ENCODE measurements at places on chromosomes 3 and 15.

DNA sequence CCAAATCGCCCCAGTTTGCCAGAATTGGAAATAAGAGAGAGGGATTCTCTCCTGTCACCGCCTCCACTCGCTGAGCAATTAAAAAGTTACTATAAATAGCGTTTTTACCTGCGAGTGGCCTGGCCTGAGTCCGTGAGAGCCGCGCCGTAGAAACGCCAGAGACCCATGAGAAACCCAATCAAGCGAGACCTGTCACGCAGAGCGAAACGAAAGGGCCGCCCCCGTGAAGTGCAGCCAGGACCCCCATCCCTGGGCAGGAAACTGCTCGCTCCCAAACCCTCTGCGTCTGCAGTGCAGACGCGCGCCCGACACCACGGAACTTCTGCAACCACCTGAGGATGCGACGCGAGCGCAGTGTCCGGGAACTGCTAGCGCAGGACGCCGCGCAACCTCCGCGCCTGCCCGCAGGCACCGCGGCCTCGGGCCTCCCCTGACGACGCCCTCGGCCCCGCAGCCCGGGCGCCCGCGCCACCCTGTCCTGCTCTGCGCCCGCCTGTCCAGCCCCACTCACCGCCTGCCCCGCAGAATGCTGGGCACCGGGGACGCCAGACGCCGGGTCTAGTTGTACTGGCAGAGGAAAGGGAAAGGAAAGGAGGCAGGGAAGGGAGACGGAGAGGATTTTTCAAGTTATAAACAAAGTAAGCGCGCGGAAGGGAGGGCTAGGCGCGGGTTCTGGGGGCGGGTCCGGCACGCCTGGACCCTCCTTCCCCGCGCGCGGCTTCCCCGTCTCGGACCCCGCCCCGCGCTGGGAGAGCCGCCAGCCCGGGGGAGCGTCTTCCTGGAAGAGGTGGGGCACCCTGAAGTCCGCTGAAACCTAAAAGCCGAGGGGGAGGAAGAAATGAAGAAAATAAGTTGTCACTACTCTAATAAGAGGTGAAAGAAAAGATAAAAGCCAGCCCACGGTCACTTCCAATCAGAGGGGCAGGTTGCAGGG is at the start of gene PLSCR4:
TSS of gene PLSCR4 (minus strand) at position 657 of the 934 bp plus-strand sequence. CDS start 29,034 bp downstream, outside the sequence.
- no peak for DNase-seq

GRCh38 chr3:10949197-10949596 is 43.4 kb upstream of the SLC6A1 start:
- no peak for DNase-seq

DNA sequence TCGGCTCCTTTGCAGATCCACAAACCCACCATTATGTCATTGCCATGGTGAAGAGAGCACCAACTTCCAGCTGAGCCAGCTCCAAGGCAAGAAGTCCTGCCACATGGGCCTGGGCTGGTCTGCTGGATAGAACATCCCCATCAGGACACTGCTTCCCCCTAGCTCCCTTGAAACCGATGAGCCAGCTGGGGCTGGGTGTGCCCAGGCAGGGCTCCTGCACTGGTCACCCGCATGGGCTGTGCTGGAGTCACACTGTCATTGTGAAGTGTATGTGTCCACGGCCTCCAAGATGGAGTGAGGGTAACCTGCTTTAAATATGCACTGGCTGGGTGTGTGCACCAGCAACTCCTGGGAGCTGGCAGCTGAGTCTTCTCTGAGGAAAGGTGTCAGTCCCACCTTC is 31.0 kb upstream of the TOPBP1 start:
- DNase-seq: no peak

- DNase-seq: no peak
Measured at GRCh38 chr3:193917158-193917557, 218.8 kb upstream of the HES1 start.

GRCh38 chr15:48253172-48253571 is 47.1 kb downstream of the SLC12A1 start:
- DNase-seq: no peak

DNA sequence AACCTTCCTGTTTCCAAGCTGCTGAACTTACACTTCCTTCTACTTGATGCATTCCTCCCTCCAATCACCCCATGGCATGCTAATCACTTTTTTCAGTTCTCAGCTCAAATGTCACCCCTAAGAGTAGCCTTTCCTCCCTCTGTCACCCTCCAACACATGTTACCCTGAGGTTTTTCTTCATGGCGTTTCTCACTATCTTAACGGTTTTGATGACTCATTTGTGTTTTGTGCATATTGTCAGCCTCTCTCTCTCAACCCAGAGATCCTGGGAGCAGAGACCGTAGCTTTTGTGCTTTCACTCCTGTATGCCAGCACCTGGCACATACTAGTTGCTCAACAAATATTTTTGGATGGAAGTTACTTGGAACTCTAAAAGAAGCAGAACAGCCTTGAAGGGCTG is 24.5 kb downstream of the LRRC3B start:
- no peak for DNase-seq

DNA sequence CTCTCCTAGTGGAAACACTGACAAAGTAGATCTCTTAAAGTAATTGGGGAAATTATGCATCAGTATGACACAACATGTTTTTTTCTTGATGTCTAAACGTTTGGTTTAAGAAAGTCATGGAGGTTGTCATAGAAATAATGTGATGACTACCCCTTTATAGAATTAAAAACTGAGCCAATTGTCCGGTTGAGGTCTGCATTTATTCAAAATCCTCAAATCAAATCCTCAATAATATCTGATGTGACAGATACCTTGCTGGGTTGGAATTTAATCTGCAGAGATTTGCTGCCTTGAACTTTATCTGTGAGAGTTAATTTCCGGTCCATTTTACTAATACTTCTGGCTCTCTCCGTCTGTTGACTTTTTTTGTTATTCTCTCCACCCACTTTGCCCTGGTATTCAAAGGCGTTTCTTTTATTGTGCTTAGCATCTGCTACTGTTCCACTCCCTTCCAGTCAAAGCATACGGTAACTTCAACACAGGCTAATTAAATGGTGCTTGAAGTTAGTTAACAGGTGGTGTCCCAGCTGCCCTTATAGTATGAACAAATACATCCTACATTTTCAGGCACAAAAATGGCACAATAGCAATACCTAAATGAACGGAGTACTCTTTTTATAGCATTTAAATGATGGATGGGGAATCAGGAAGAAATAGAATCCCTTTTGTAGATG is 628.3 kb downstream of the ROBO1 start:
- DNase-seq: no peak

GRCh38 chr3:73718326-73719110 is 93.8 kb upstream of the PDZRN3 start:
- DNase-seq: no peak

GRCh38 chr15:57387564-57388076 is 11.3 kb downstream of the CGNL1 start:
- DNase-seq: peak; percentile 42

GRCh38 chr15:69704700-69705099 is 252.1 kb downstream of the RPLP1 start:
- DNase-seq: no peak

DNA sequence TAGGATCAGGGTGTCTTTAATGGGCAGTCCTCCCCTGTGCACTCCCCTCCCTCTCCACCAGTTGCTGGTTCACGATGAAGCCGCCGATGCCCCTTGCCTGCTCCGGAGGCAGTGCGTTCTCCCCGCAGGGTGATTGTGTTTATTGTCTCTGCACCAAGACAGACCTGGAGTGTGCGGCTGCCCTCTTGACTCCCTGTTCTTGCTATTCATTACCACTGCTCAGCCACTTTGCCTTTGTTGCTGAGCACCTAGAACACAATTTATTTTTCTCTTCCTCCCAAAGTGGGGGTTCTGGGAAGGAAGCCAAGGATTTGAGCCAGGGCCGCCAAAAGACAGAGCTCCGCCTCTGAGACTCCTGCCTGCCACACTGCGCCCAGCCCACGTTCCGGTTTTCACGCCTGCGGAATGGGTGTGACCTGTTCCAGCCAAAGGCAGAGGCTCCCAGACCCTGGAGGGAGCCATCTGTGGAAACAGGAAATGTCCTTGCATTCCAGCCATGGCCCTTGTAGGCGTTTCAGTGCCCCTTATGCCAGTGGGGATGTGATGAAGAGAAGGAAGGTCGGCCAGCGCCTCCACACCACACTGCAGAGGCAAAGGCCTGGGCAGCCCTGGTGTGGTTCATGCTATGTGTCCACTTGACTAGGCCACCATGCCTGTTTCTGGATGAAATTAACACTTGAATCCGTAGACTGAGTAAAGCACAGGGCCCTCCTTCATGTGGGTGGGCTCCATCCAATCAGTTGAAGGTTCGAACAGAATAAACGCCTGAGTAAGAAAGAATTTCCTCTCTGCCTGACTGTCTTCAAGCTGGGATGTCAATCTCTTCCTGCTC is 85.8 kb downstream of the HMG20A start:
- DNase-seq: no peak

- DNase-seq: no peak
Measured at GRCh38 chr3:173734473-173734872, 336.9 kb downstream of the NLGN1 start.

DNA sequence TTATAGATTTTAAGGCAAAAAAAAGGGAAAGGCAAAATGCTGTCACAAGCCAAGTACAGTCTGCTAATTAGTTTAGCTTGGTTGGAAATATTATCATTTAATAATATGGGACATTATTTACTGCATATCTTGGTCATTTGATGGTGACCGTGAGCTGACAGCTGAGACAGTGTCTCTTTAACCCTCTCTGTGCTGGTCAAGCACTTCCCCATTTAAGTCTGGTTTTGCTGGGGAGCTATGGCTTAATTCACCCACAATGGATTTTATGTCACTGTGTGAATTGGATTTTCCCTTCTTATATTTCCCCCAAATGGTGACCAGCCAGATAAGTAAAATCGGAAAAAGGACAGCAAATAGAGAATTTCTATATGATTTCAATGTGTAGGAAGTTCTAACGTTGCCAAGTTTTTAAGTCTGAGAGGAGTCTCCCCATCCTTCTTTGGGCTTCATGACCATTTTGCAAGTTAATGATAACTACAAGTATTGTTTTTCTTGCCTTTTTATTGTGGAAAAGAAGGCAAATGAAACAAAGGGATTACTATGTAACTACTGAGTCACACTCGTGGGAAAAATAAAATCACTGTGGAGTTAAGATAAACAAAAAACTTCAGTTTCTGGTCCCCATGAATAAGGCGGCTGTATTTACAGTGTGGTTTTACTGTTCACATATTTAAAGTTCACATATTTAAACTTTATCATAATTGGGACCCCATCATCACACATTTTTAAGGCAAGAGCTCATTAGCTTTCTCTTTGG is 373.5 kb downstream of the NR2F2 start:
- DNase-seq: no peak

GRCh38 chr15:70314688-70315087 is 217.0 kb upstream of the TLE3 start:
- no peak for DNase-seq

DNA sequence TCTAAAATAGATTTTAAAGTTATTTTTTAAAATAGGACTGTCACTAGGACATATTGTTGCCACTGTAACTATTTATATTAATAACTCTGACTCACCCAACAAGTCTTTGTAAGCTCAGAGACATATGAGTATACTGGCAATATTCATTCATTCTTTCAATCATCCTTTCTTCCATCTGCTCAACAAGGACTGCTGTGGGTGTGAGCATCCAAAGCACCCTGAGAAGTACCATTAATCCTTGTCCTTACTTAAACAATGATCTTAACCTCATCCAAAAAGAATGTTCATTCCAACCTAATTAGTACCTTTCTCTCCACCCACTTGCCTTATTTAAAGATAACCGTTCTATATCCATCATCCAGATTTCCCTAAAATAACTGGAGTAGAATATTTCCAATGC is 94.2 kb upstream of the PPP2R3A start:
- DNase-seq: no peak

DNA sequence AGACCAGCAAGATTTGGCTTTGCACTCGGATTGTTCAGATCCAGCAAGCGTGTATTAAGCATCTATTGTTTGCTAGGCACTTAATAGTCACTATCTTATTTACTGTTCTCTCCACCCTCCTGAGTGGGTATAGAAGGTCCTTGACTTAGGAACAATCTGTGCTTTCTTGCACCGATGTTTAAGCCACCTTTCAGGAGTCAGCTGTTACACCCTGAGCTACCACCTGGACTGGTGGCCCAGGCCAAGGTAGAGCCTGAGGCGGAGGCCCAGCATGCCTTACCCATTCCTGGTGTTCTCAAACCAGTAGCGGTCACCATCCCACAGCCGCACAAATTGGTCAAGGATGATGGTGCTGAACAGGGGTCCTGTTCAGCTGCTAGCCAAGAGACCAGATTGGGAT is 10.0 kb downstream of the DUOX1 start:
- DNase-seq: no peak

DNA sequence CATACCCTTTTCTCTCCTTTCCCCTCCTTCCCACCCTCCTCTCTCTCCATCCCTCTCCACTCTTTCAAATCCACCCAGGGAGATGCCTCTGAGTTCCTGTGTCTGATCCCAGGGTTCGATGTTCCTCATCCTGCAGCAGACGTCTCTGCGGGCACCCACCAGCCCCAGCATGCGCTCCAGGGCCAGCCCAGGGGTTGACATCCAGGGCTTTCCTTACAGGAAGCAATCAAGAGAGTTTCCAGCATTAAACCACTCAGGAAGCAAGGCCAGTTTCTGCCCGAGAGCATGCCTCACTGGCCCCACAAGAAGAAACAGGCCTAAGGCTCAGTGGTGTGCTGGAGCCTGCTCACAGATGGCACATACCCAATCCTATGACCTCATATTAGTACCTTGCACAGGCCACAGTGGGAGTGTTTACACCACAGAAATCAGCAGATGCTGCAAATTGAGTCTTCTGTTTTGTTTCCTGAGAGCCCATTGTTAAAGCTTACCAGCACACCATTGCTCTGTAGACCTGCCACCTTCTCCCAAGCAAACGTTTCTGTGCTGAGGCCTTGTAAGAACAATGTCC is 13.2 kb downstream of the SLC6A1 start:
- no peak for DNase-seq

- no peak for DNase-seq
Measured at GRCh38 chr3:152071924-152072323, 196.8 kb upstream of the MBNL1 start.

DNA sequence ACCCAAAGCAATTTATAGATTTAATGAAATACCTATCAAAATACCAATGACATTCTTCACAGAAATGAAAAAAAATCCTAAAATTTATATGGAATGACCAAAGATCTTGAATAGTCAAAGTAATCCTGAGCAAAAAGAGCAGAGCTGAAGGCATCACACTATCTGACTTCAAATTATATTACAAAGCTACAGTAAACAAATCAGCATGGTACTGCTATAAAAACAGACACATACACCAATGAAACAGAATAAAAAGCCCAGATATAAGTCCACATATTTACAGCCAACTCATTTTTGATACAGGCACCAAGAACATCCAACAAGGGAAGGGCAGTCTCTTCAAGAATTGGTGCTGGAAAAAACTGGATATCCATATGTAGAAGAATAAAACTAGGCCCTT is 54.9 kb upstream of the TMEM158 start:
- no peak for DNase-seq

GRCh38 chr3:69510481-69511030 is 124.7 kb upstream of the FRMD4B start:
- DNase-seq: no peak

GRCh38 chr3:45965253-45965652 is 22.0 kb downstream of the CXCR6 start:
- no peak for DNase-seq

DNA sequence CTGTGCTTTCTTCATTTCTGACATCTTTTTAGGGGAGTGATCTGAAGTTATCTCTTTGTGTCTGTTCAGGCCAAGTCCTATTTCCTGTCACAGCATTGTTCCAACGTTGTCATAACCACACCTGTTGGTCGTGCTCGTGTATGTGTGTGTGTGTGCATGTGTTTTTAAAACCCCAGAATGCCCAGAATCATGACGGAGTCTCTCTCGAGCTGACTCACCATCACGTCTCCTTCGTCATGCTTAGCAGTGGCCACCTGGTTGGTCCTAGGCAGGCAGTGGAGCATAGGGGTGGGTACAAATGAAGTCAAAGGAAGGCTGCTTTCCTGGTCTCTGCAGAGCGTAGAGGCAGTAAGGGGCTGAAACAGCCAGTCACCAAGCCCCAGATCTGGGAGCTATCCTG is 126.8 kb upstream of the ABHD17C start:
- DNase-seq: no peak

Measured in iPS DF 19.7 (cell line).